ENCODE measurements at places on chromosomes 12 and 14. TPM values are rescaled to one million over a fixed set of nuclear protein-coding genes. Genes with fewer than 3 reads are reported as not detected.

The LRP1-AS gene
- total RNA-seq: not detected

DNA sequence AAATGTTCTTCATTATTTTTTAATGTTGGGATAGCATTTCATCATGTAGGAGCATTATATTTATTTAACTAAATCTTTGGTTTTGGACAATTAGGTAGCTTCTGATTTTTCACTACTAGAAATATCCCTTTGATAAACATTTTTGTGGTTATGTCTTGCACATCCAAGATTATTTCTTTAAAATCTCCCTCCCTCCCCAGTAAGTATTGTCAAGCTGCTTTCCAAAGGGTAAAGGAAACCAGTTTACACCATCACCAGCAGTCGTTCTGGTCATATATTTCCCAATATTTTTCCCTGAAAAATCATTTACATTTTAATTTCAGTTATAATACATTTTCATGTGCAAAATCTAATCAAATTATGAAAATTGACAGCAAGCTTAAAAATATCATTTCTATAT is 11.1 kb downstream of the CD69 start:
- no peak for DNase-seq

GRCh38 chr12:127621366-127621765 is 645.6 kb upstream of the TMEM132C start:
- no peak for DNase-seq

GRCh38 chr12:78060186-78060585 is 229.5 kb downstream of the NAV3 start:
- no peak for DNase-seq

The NPFF gene
- not detected for total RNA-seq

DNA sequence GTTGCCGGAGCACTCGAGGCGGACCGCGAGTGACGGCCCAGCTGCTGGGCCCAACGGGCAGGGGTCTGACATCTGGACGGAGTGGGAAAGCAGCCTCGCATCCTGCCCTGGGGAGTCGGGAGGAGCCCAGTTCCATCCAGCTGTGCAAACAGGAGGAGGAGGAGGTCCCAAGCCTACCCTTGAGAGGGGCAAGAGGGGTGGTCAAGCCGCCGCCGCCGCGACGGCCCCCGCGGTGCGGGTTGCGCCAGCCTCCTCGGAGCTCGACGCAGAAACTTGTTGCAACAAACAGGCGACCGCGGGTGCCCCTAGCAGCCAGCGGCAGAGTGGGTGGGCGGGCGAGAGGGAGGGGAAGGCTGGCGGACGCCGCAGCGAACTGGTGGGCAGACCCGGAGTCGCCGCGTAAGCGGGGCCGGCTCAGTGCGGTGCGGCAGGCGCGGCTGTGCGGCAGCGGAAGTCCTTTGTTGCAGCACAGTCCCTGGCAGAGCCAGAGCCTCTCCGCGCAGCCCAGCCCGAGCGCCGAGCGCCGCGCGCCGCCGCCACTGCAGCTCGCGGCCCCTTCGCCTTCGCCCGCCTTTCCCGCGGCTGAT is at the start of gene ZBTB1:
TSS of gene ZBTB1 (plus strand) at position 461 of the 587 bp plus-strand sequence. CDS start 16,735 bp downstream, outside the sequence.
- peak; percentile 91 for DNase-seq

GRCh38 chr12:11987901-11988300 is 82.8 kb upstream of the BCL2L14 start:
- no peak for DNase-seq

GRCh38 chr12:92403210-92404175 is 257.8 kb upstream of the BTG1 start:
- DNase-seq: peak; percentile 84

The MAGOHB gene
- total RNA-seq: 77.2 TPM

DNA sequence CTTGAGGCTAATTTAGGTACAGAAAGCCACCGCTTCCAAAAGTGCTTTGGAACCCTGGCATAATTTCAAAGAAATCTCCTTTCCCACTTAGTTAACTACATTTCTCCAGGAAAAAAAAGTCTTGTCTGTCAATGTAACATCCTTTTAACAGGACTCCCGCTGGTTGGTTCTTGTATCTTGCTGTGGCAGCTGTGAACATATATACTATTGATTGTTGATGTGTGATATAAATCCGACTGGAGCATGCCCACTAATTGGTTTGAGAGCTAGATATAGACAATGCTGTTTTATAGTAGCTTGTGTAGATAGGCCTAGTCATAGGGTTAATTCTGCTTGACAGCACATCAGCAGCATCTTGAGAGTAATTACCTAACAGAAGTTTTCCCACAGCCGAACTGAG is 89.6 kb downstream of the MSRB3 start:
- DNase-seq: no peak

The TRIP11 gene
- total RNA-seq: 39.2 TPM

The SCNN1A gene
- 0.58 TPM for total RNA-seq

- DNase-seq: no peak
Observed at GRCh38 chr12:123149501-123150274, 1.2 kb downstream of the PITPNM2 start.

DNA sequence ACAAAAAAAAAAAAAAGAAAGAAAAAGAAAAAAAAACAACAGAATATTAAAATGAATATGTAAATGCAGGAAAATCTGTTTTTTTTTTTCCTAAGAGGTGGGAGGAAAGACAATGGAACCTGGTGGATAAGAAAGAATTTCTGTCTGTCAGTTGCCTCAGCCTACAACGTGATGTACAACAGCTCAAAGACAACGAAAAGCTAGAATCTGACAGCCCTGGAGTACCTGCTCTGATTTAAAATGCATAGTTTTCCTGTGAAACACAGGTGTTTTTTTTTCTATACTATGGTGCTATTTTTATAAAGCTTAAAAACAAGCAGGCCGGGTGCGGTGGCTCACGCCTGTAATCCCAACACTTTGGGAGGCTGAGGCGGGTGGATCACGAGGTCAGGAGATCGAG is 30.0 kb upstream of the ULK1 start:
- DNase-seq: no peak

The YAF2 gene
- total RNA-seq: 39.7 TPM

DNA sequence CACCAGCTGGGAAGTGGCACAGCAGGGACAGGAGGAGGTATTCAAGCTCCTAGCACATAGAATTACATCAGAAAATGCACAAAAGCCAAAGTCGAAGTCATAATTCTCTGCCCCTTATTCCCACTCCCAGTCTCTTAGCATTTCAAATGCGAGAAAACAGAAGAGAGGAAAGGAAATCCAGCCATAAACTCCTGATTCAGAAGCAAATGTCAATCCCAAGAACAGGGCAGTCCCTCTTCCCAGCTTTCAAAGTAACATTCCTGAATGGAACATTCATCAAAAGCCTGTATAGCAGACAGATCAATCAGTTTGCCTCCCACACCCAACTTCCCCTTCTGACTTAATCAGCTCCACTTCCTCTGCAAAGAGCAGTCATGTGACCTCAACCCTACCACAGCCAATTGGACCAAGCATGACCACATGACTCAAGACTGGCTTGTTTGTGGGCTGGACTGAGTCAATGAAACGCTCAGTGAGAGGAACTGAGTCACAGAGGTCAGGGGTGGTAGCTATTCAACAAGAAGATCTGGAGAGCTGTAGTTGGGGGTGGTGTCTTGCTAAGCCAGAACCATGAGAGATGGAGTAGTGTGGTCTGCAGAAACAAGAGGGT is 41.4 kb upstream of the TUNAR start:
- DNase-seq: peak; percentile 41

- no peak for DNase-seq
Observed at GRCh38 chr14:30295980-30296379, 263.0 kb upstream of the G2E3 start.

- no peak for DNase-seq
Observed at GRCh38 chr14:78450669-78451318, 280.6 kb downstream of the NRXN3 start.

- peak; percentile 54 for DNase-seq
Observed at GRCh38 chr14:21231020-21231652, 38.1 kb downstream of the HNRNPC start.

The TGM1 gene
- 3.0 TPM for total RNA-seq
